Stimulated activated CD4-positive, alpha-beta T cell treated with anti-CD3 and anti-CD28 coated beads, Interleukin-15, amount 100 ng/mL, for 48 hours (primary cell): ENCODE measurements at places on chromosomes 2 and 18.

- no peak for DNase-seq
Measured at GRCh38 chr18:35089891-35090550, 48.8 kb downstream of the MAPRE2 start.

DNA sequence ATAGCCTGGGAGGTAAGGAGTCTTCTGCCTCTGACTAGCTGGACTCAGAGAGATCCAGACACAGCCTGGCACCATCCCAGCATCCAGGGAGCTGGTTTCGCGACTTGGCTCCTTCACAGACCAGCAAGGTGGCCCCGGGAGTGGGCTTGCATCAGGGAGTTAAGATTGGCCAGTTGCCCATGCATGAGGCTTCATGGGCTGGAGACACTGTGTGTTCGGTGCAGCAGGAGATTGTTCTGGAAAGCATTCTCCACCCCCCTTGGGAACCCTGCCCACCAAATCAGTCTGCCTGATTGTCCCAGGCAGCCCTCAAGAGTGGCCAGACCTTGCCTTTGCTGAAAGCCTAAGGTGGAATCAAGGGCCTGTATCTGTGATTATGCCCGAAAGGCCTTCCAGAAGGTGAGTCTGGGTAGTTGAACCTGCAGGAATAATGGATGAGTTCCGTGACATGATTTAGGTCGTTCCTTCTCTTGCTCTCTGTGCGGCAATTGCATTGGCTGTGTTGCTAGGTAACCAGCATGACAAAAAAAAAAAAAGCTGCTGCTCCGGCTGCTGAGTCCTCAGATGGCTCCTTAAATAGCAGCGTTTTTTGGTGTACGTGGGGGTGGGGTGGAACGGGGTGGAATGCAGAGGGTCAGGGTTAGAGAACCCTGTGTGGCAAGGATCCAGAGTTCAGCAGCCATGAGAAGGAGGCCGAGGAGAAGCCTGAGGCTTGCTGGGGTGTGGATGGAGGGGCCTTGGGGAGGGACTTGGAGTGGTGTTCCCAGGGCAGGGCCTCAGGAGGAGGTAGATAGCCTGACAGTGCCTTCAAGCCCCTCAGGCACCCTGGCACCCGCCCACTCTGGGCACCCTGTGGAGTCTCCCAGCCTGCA lies 93.0 kb upstream of the MCFD2 start:
- DNase-seq, result no peak

- no peak for DNase-seq
Measured at GRCh38 chr2:287911-288757, at the start of gene ALKAL2. TSS of gene ALKAL2 (minus strand) at chr2:288091. CDS start at chr2:287835, 256 bp downstream.

DNA sequence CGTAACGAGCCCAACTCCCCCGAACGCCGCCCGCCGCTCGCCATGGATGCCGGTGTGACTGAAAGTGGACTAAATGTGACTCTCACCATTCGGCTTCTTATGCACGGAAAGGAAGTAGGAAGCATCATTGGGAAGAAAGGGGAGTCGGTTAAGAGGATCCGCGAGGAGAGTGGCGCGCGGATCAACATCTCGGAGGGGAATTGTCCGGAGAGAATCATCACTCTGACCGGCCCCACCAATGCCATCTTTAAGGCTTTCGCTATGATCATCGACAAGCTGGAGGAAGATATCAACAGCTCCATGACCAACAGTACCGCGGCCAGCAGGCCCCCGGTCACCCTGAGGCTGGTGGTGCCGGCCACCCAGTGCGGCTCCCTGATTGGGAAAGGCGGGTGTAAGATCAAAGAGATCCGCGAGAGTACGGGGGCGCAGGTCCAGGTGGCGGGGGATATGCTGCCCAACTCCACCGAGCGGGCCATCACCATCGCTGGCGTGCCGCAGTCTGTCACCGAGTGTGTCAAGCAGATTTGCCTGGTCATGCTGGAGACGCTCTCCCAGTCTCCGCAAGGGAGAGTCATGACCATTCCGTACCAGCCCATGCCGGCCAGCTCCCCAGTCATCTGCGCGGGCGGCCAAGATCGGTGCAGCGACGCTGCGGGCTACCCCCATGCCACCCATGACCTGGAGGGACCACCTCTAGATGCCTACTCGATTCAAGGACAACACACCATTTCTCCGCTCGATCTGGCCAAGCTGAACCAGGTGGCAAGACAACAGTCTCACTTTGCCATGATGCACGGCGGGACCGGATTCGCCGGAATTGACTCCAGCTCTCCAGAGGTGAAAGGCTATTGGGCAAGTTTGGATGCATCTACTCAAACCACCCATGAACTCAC lies 673 bp downstream of the PCBP1 start:
- no peak for DNase-seq

- DNase-seq, result no peak
Measured at GRCh38 chr2:230870544-230871360, 6.0 kb downstream of the ITM2C start.

- no peak for DNase-seq
Measured at GRCh38 chr2:71669058-71669456, 215.7 kb downstream of the DYSF start.

DNA sequence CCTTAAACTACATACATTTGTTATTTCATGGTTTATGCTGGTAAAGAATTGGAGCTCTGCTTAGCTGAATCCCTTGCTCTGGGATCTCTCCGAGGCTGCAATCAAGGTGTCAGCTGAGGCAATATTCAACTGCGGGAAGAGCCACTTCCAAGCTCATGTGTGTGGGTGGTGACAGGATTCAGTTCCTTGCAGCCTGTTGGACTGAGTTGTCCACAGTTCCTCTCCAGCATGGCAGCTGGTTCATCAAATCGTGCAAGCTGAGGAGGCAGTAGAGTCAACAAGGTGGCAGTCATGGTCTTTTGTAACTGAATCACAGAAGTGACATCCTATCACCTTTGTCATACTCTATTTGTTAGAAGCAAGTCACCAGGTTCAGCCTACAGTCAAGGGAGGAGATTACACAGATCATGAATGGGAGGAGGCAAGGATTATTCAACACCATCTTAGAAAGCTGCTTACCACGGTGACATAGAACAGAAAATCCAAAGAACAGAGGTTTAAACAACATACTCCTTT lies 56.9 kb downstream of the CTIF start:
- no peak for DNase-seq

DNA sequence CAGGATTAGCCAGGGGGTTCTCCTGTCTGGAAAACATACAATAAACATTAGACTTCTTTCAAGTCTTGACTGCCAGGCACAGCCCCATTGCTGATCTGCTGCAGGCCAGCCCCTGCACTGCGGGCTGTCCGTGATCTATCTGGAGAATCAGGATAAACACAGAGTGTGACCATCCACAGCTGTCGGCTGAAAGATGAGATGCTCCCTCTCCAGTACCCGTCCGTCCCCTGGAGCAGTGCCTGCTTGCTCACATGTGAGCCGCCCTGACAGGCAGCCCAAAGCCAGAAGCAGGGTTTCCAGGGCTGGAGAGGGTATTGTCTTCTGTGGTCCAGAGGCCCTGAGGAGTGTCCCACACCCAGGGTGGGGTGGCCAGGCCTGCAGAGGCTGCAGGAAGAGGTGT lies 46.1 kb upstream of the FOSL2 start:
- no peak for DNase-seq

- DNase-seq, result no peak
Measured at GRCh38 chr18:54967786-54968185, 8.5 kb upstream of the CCDC68 start.

GRCh38 chr2:225334514-225334913 lies 65.0 kb upstream of the NYAP2 start:
- DNase-seq, result no peak

DNA sequence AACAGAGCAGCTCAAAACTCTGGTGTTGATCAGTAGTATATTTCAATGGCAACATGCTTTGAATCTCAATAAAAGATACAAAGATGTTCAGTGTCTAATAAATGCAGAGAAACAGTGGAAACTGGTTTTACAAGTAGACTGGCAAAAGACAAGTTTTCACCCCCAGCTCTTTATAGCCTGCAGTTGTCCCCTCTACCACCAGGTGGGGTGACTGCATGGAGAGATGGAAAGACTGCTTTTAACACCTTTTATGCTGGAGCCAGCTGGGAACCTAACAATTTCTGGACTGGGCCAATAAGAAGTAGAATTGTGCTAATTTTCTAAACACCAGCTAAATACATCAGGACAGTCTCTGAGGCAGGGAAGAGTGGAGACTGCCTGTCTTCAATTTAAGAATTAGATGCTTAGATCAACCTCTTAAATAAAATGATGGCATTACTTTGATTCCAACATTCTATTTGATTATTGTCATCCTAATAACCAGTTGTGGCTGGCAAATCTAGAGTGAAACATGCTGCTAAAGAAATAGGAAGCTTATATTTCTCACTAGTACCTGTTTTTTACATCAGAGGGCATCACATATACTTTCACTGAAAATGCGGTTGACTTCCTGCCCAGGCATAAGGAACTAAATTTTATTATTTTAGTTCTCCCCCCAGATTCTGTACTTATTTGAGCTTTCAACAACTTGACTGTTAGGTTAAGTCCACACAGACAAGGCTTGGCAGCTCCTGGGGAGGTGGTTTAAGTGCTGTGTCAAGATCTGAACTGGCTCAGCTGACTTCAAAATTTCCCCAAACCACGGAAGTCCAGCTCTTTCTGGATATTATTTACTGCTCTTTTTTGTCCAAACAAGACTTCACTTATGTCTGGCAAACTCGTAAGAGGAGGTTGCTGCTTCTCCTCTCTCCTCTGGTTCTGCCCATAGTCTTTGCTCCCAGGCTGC lies 140.5 kb downstream of the TPGS2 start:
- peak; percentile 13 for DNase-seq

- no peak for DNase-seq
Measured at GRCh38 chr2:47265158-47265557, 110.0 kb upstream of the STPG4 start.

DNA sequence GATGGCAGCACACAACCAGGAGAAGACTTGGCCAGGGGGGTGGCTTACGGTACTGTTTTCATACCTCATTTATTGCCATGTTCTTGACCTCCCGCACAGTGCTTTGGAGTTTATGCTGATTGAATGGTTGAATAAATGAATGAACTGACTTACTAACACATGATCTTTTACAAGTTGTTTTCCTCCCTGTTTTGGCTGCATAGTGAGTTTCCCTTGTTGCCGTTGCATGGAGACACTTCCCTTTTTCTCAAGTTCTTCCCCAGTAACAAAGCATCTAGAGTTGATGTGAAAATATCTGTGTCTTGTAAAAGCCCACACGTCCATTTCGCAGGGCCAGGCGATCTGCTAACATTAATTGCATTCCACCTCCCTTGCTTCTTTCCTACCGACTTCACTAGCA lies 35.7 kb upstream of the RAB1A start:
- no peak for DNase-seq

DNA sequence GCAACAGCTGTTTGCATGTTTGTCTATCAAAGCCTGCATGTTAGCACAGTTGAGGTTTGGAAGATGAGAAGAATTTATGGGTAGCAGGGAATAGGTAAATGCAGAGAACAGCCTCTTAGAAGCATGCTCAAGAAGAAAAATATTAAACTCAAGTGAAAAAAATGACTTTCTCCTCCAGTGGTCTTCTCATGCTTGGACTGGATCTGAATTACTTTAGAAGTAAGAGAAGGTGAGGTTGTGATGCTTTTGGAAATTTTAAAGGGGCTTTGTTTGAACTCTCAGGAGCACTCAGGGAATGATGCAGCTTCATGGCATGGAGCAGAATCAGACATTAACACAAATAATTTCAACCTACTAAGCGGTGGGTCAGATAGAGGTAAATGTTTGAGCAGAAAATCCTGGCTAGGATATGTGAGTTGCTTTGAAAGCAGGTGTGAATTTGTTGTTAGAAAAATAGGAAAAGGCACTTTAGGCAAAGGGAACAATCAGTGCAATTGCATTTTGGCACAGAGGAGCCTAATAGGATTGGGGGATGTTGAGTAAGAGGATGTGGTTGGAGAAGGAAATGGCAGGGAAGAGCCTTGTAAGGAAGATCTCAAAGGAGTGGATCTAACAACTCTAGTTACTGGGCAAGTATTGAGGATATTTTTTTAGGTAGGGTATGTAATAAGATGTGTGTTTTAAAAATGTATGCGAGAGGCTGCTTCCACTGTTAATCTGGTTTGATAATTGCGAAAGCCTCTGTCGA lies 76.3 kb downstream of the DDX1 start:
- no peak for DNase-seq

DNA sequence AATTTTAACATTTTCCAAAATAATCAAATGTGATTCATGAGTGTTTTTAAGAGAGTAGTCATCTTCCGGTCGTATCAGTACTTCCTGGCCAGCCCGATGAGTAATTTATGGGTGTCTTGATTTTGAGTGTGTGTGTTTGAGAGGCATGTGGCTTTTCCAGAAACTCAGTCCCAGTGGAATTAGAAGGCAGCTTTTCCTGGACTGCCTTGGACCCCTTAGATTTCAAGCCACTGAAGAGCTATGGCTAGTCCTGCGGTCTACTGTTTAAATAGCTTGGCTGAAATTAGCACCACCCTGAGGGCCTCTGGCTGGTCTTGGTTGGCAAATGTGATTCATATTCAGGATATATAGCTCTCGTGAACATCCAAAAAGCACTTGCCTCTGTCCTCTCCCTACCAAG lies 59.4 kb downstream of the HK2 start:
- no peak for DNase-seq

GRCh38 chr2:213229814-213230213 lies 54.5 kb upstream of the SPAG16 start:
- no peak for DNase-seq

- DNase-seq, result no peak
Measured at GRCh38 chr18:13147130-13147529, 71.4 kb upstream of the LDLRAD4 start.

- no peak for DNase-seq
Measured at GRCh38 chr2:238441262-238442114, 14.8 kb downstream of the ASB1 start.

DNA sequence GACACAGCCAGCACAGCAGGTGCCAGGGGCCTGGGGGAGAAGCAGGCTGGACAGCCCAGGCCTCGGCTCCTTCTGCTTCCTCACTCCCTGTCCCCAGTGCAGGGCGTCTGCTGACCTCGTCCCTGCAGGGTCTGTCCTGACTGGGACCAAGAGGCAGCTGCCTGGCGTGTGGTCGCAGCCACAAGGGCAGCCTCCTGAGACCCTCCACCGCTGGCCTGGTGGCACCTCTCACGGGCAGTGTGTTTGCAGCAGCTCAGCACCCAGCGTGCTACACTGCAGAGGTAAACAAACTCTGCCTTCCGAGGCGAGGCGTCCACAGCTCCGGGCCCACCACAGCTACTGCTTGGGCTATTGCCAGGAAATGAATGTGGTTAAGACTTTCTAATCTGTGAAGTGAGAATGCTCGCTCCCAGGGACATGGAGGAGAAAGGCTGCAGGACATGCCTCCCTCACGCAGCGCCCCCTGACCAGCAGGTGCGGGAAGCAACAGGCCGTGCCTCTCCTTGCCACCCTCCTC lies 46.1 kb upstream of the HPCAL1 start:
- DNase-seq, result no peak

- no peak for DNase-seq
Measured at GRCh38 chr2:118738524-118739308, 108.7 kb downstream of the EN1 start.
